H7 (cell line): ENCODE measurements at places on chromosomes 5 and 9.
A peak's percentile ranks its signal among the peaks of the same experiment; 100 is the strongest.

DNA sequence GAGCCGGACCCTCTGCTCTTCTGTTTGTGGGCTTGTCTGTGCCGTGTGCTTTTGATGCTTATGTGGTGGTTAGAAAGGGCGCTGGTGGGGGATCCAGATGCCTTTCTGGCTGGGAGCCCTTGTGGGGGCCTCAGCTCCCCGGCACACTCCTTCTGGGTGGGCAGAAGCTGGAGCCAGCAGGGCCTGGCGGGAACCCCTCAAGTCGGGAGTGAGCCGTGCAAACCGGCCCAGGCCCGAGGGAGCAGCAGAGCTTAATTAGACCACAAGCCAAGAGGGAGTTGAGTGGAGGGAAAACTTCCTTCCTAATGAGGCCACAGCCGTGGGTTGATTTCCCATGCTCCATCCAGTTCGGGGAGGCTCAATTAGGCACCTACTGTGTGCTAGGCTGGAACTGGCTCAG, 76.0 kb upstream of the RNU6ATAC start:
- DNase-seq: no peak

DNA sequence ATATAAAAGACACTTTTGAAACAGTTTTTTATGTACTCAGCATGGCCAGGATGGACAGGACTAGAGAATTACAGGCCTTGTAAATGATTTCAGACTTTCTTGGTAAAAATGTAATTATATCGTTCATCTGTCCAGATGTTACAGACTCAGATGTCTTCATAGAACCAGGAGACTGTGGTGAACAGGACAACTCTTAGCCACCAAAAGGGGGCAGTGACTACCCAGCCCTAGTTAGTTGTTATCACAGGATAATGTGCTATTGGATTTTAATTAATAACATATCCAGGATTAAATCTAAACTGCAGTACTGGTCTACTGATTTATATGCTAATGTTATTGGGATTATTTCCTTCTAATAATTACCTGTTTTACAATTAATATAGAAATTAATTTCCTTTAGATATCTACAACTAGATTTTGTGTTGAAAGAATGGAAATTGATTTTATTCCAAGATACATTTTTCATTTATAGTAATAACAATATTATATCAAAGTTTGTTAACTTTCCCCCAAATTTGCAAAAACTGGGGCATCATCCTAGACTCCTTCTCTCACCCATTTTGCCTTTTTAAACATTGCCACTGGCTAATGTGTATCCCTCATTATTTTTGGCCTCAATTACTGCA, 99.4 kb downstream of the MTREX start:
- no peak for DNase-seq

GRCh38 chr9:76027416-76027815, 136.9 kb downstream of the PCSK5 start:
- no peak for DNase-seq

DNA sequence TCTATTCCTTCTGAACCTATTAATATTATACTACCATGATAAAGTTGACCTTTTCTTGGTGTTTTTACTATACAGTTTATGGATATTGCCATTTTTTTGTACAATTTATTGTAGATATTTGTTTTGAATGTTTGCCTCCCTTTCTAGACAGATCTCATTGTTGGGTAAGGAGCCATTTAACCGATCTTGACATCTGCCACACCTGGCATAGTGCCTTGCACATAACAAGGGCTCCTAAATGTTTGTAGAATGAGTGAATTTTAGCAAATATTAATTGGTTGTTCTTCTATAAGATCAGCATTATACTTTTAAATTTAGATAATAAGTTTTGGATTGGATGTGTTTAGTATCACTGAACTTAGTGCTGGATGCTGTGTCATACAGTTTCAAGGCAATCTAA, 175.3 kb downstream of the GDNF start:
- DNase-seq: no peak

DNA sequence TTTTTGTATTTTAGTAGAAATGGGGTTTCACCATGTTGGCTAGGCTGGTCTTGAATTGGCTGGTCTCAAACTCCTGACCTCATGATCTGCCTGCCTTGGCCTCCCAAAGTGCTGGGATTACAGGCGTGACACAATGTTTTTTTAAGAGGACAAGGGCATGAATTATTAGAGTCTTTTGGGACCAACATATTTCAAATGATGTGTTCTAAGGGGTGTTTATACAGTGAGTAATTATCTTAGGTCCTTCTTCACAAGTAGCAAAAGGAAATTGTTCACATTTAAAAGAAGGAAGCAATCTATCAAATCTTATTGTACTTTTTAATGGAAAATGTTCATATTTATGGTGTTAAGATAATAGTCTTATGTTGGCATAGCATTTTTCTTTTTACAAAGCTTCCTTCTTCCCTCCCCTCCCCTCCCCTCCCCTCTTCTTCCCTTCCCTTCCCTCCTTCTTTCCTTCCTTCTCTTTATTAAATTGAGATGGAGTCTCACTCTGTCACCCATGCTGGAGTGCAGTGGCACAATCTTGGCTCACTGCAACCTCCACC, 6.7 kb downstream of the GNG10 start:
- no peak for DNase-seq

- no peak for DNase-seq
Observed at GRCh38 chr5:56746553-56747339, 68.6 kb upstream of the MAP3K1 start.

- no peak for DNase-seq
Observed at GRCh38 chr5:106423109-106423897, 1247.4 kb downstream of the EFNA5 start.

GRCh38 chr5:168728546-168729211, 149.5 kb upstream of the PANK3 start:
- no peak for DNase-seq

GRCh38 chr9:95264954-95265615, 52.4 kb downstream of the FANCC start:
- DNase-seq: no peak

- DNase-seq: peak; percentile 47
Observed at GRCh38 chr9:121895818-121896544, 197.1 kb downstream of the TTLL11 start.

DNA sequence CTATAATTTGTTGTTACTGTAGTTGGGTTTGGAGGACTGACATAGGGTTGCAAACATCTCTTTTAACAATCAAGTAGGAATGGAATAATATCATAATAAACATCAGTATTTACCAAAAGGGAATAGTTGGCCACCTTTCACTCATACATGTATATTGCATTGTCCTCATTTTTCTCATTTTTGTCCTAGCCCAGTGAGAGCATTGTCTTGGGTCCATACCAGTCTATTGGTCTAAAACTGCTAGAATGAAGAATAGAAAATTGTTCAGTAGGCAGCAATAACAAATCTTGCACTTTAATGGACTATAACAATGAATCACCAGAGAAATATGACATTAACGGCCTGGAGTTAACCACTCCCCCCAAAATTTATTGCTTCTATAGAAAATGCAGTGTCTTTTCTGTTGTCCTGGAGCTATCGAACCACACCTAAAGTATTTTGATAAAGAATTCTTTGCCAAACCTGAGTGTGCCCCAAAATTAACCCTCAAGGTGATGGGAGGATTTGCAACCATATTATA, 80.9 kb upstream of the IL33 start:
- DNase-seq: no peak

GRCh38 chr5:50720061-50720710, 53.7 kb downstream of the PARP8 start:
- DNase-seq: no peak

GRCh38 chr9:34382054-34382453, 5.4 kb upstream of the MYORG start:
- peak; percentile 3 for DNase-seq

DNA sequence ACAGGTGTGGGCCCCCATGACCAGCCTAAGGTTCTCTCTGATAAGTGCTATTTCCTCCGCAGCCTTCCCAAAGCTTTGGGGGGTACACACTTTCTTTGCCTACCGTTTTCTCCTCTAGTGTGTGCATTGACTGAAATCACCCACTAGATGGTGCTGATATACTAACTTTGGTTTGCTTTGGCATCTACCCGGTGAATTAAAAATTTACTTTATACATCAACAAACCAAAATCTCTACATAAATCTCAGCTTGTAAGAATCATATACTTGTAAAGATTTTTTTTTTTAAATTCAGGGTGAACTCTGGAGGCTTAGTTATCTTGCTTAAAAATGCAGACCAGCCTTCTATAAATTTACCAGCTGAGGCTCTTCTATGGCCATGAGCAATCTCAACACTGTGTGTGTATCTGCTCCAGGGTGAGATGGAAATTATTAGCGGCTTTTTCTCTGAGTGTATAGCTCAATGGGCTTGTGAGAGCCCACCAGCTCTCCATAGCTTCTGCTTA, 475.7 kb upstream of the TNC start:
- peak; percentile 43 for DNase-seq

- peak; percentile 63 for DNase-seq
Observed at GRCh38 chr5:132180134-132180745, 47.4 kb downstream of the P4HA2 start.

DNA sequence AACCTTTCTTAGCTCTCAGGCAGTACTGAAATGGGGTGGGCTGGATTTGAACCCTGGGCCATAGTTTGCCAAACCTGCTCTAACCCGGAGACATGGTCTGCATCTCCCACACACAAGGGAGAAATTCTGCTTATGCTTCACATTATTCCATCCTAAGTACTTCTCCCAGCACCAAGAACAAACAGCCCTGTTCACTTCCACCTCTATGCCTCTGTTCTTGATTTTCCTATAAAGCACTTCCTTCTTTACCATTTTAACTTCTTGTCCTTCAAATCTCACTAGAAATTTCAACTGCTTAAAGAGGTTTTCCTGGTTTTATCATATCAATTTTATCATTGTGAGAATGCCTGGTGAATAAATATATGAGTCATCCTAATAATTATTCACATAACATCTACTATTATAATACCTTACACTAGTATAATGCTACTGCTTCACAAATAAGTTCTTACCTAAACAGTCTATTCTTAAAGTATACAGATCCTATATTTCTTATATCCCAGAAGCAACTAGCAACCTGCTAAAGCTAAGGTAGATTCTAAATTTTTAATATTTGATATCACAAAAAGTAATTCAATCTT, 12.7 kb downstream of the FEM1C start:
- DNase-seq: no peak

DNA sequence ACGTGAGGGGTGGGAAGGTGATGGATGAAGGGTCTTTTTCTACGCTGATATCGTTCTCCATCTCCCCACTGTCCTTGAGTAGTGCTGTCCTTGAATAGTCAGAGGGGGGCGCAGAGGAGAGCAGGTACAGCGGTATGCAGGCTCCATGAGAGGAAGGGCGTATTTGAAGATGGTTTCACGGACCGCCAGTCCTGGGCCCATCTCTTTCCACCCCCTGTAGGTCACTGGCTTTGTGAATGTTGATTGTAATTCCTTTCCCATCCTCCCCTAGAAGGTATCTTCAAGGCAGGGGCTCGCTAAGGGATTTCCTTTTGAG, 40.8 kb upstream of the DAB2IP start:
- DNase-seq: peak; percentile 79

DNA sequence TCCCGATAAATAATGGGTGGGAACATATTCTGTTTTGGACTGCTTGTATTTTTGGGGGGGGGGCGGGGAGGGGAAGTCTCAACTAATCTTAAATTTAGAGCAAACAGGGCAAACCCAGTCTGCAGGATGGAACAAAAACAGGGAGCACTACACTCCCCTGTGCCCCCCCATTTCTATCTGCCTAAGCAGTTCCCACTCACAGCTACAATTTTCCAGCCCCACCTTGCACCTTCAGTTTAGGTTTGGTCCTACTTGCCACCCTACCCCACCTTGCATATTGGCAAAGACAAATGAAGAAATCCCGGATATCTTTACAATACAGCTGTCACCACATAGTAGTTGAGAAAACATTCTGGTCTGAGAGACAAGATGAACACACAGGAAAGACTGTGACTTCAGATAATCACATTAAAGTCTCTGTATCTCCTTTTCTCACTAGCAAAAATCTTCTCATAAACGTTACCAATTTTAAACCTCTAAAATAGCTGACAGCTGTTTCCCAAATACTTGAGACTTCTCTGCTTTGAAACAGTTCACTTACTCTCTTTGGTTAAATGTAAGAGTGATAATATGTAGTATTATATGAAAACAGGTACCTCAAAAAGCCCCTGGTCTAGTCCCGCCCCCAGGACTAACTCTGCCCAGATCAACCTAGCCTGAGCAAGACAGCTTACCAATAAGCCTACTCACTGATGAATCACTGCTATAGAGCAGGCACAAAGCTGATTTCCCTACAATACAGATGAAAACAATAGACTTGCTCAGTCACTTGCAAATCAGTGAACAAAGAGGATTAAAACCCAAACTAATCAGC, 5.2 kb upstream of the RAPGEF6 start:
- DNase-seq: no peak

DNA sequence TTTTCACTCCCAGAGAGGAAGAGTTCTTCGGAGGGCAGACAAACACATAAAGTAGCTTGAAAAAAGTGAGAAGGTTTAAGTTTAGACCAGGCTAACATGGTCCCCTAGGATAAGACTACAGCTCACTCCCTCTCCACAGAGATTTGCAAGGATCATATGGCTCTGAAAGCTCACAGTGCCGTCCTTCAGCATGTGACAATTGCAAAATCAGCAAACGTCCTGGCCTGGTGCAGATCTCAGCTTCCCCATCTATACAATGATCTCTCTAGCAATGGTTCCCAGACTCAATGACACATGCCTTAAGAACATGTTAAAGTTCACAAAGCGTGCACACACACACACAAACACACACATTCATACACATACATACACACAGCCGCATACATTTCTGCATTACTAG, 327.6 kb downstream of the ACTL7B start:
- DNase-seq: no peak

- no peak for DNase-seq
Observed at GRCh38 chr5:145847499-145848497, 12.7 kb upstream of the PRELID2 start.

GRCh38 chr9:93946338-93946712, 8.8 kb downstream of the BARX1 start:
- no peak for DNase-seq

- no peak for DNase-seq
Observed at GRCh38 chr9:87271696-87272477, 225.8 kb upstream of the DAPK1 start.

GRCh38 chr5:143063175-143063970, 293.2 kb downstream of the ARHGAP26 start:
- no peak for DNase-seq

DNA sequence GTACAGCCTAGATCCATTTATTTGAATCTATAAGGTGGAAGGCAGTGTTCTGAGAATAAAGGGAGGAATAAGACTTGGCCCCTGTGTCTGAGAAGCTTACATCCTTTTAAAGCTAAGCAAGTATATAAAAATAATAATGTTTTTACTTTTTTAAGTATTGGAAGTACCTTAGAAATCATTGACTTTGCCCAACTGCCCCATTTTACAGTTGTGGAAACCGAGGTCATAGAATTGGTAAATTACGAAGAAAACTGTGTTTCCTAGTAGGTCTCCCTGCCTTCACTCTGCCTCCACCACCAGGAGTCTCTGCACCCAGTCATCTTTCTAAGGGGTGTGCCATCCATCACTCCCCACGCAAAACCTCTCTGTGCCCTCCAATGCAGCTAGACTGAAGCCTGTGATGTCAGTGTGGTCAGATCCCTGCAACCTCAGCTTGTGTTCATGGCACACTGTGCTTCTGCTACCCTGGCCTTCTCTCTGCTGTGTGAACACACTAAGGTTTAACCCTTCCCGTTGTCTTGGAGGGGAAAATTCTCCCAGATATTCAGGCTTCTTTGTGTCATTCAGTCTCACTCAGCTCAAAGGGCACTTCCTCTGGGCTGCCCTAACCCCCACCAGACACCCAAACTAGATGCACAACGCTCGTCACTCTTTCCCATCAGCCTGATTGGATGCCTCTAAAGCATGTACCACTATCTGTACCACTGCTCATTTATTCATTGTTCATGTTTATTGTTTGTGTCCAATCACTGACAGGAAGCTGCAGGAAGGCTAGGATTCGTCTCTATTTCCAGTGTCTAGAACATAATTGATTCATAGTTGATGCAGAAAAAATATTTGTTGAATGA, 18.2 kb downstream of the ADRB2 start:
- no peak for DNase-seq
